ENCODE measurements at places on chromosomes 7 and 10.

- DNase-seq, result peak; percentile 71
Measured at GRCh38 chr10:99859585-99859984, 77.1 kb downstream of the ABCC2 start.

GRCh38 chr7:22992874-22993840 lies 20.8 kb downstream of the HYCC1 start:
- no peak for DNase-seq

- no peak for DNase-seq
Measured at GRCh38 chr7:114940220-114940619, 18.3 kb downstream of the MDFIC start.

DNA sequence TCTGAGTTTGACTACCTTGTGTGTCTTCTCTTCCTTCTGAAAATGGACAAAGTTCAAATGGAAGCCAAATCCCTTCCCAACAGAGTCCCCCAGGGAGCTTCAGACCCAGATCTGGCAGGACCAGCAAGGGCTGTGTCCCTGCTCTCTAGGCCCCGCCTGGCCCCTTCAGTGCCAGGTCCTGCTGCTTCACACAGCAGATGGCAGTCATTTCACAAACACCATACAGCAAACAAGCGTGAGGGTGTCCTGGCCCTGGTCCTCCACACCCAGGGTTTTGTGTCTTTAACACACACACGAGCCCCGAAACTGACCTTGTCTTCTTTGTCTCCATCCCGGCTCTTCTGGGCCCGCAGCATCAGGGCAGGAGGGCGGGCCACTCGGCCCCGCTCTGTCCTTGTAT lies 145.0 kb downstream of the TCERG1L start:
- DNase-seq, result no peak

DNA sequence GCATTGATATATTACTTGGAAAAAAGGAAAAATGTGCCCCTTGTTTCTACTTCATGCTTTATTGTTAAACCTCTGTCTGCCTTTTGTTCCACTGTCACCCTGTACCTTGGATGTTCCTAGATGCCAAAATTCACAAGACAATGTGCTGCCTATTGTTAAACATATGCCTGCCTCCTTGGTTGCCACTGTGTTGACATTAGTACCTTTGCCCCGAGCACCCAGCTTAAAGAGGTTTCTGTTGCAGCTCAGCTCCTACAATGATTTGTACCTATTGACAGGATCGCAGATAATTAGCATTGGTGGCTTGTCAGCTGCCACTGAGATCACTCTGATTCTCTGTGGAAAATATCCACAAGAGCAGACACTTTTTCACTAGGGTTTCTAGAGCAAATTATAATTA lies 188.0 kb downstream of the KCND2 start:
- DNase-seq, result peak; percentile 7

- no peak for DNase-seq
Measured at GRCh38 chr7:29192811-29193210, 1.8 kb upstream of the CHN2 start.

Measured in mesendoderm (in vitro differentiated cells).